HuH-7 (cell line): ENCODE measurements at places on chromosomes 5 and 9.
A peak's percentile ranks its signal among the peaks of the same experiment; 100 is the strongest.

GRCh38 chr5:164041105-164041504, 535.7 kb downstream of the MAT2B start:
- DNase-seq: no peak

DNA sequence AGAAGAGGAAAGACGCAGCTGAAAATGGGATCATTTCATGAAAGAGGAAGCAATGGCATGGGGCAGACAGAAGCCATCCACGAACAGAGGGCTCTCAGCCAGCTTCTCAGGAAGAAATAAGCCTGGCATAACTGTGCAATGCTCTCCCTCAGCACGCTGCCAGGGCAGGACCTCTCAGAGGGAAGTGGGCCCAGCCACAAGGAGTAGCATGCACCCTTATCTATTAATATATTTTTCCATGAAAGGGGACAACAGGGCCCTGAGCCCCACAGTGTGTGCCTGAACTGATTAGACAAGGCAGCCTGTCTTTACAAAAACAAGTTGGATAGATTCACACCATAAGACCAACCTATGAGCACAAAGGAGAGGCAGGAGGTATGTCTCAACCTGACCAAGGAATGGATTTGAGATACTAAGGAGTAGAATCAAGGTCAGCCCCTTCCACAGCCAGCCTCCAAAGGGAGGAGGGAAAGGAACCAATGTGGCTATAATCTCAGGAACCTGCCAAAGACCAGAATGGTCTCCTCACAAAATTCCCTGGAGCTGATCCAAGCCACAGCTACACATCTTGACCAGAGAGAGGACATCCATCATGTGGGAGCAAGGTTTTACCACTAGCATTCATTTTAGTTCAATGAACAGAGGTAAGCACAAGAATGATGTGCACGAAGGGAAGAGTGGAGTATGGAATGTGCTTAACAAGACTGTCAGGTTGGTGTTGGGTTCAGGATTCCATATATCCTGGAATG, 154.8 kb downstream of the SIL1 start:
- DNase-seq: no peak

GRCh38 chr5:160324886-160325285, 12.5 kb upstream of the CCNJL start:
- DNase-seq: no peak

DNA sequence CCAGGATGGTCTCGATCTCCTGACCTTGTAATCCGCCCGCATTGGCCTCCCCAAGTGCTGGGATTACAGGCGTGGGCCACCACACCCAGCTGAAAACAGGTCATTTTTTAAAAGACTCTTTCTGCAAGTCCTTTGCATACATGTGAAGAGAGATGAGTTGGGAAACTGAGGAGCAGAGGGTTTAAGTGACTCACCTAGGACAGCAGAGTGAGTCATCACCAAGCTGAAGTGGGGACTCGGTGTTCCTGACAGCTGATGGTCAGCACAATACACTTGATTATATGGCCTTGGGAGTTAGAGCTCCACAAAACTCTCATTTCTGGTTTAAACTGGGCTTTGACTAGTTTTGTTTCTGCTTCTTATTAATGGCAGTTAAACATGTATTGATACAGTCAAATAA, 38.1 kb upstream of the SSBP2 start:
- no peak for DNase-seq

DNA sequence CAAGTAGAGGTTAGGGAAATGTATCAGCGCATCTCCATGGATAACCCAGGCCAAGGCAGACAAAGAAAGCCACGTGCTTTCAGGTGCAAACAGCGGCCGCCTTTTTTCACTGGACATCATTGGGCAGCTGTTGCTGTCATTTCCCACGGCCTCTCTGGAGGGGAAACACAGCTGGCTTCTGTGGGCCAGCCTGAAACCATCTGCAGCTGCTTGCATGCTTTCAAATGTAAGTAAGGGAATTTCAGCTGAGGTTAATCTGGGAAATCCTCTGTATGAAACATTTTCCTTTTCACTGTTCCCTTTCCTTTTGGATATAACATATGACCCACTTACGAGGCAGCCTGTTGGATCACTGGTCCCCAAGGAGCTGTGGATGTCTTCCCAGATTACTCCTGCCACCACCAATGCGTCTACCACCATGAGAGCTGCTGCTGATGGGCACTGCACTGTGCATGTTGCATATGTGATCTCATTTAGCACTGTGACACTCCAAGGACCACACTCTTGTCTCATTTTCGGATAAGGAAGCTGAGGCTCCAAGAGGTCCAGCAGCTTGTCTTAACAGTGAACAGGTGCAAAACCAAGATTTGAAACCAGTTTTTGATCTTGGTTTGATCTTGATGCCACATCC, 106.3 kb downstream of the C9orf152 start:
- no peak for DNase-seq

- DNase-seq: no peak
Measured at GRCh38 chr9:19320495-19320894, 59.5 kb downstream of the RPS6 start.

GRCh38 chr9:69421908-69422801, 97.1 kb downstream of the ENTREP1 start:
- peak; percentile 81 for DNase-seq
